ENCODE measurements at places on chromosomes 16 and 17. TPM values are rescaled to one million over a fixed set of nuclear protein-coding genes. Genes with fewer than 3 reads are reported as not detected.

DNA sequence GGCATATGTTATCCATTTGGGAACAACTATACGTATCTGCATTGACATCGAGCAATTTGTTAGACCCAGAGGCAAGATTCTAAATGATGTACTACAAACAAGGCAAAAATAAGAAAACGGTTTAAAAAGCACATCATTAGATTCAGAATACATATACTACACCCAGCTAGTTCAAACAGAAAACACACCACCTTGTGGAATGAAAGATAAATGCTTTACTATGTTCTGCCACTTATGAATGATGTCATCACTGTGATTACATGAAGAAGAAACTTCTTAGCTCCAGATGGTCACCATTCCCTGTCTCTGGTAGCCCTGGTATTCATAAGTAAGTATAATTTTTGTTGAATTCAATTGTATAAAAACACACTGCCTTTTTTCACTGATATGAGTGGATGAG, 7.8 kb downstream of the NACA2 start:
- no peak for DNase-seq

GRCh38 chr17:5533486-5534315, 47.3 kb downstream of the MIS12 start:
- DNase-seq, result no peak

The IL17C gene
- total RNA-seq, result not detected

The SLFN12L gene
- total RNA-seq, result 8.2 TPM

The FBXW10 gene
- total RNA-seq, result 0.67 TPM
